ENCODE measurements at places on chromosomes 11 and 22.

GRCh38 chr11:82229341-82229740, 504.3 kb downstream of the FAM181B start:
- DNase-seq: peak; percentile 29

DNA sequence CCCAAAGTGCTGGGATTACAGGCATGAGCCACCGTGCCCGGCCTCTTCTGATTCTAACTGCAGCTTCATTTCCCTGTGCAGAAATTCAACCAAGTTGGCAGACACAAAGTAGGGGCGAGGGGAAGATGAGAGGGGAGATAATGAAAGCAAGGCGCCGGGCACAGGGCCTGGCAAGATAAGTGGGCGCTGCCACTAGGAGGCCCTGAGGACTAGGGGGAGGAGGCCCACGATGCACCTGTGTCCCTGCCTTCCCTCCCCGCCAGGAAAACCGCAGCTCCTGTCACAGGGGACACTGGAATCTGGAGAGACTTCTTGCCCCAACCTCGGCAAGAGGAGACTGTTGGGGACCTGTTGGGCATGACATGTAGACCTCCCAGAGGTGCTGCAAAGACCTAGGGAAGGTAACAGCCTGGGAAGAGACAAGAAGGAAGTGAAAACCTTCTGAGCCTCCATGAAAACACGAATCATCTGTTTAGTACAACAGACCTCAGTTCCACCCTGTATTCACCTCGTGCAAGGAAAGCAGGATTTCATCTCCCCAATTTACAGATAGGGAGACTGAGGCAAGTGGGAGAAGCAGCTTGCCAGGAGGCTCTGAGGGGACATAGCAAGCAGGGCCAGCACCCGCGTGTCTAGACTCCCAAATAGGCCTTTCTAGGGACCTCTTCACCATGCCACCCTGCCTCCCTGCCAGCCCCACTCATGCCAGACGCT, 3.1 kb upstream of the LGALS1 start:
- no peak for DNase-seq

DNA sequence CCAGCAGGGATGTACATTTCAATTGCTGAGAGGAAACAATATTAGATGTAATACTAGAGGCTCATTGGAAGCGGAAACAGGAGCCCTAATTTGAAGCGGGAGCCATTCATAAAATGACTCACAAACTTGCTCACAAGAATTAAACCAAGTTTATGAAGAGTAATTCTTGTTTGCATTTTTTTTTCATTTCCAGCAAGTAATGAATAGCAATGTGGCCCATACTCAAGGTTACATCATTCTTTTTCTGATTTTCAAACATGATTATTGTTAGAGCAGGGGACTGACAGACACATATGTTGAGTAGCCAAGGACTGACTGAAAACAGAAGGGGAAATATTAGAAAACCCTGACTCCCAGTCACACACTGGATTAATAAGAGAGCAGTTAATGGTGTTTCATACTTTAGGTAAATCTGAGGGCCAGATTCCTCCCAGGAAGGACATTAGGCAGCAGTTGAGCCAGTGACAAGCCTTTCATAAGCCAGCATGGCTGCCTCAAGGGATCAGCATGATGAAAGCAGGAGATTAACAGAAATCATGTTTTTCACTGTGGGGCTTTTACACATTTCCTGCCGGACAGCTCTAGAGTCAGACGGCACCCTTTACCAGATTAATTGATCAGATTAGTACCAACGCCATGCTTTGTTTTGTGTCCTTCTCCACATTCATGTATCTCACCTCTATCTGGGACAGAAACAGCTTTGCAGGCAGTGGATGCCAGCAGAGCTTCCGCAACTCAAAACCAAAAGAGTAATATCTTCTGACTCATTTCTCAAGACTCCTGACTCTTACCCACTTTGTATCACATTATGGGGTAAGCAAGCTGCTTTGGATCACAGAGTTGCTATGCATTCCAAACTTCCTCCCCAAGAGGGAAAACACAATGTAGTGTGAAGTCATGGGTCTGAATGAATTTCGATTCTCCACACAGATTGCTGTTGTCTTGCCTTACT, 831.6 kb downstream of the KCNA4 start:
- DNase-seq: no peak

GRCh38 chr22:44179989-44180705, 578 bp upstream of the PARVG start:
- no peak for DNase-seq

- DNase-seq: peak; percentile 54
Observed at GRCh38 chr22:49724893-49725489, 102.7 kb downstream of the BRD1 start.

GRCh38 chr22:24355574-24355973, 71.8 kb upstream of the ADORA2A start:
- DNase-seq: no peak

GRCh38 chr11:16805938-16806337, 67.5 kb downstream of the C11orf58 start:
- no peak for DNase-seq

DNA sequence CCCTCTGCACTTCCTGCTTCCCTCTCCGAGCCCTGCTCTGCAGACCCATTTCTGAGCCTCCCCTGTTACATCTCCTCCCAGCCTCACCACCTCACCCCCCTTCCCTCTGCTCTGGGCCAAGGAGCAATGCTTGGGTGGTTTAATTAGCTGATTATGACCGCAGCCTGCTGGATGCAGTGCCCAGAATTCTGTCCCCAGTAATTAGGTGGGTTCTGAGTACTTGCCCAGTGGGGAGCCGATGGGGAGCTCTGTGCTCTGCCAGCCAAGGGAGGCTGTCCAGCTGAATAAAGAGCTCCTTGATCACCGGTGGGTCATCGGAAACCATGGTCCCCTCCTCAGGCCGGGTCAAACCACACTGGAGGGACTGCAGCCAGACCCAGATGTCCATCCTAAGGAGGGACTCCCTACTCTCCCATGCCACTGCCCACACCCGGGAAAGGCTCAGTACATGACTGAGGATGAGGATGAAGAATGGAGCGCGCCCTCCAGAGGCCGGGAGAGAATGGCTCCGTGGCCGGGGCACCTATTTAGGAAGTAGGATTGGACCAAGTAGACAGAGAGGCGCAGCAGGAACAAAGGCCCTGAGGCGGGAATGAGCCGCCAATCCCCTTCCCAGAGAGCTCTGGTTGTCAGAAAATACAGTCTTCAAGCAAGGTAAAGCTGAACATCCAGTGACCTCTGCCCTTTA, 9.1 kb downstream of the ARRB1 start:
- no peak for DNase-seq

DNA sequence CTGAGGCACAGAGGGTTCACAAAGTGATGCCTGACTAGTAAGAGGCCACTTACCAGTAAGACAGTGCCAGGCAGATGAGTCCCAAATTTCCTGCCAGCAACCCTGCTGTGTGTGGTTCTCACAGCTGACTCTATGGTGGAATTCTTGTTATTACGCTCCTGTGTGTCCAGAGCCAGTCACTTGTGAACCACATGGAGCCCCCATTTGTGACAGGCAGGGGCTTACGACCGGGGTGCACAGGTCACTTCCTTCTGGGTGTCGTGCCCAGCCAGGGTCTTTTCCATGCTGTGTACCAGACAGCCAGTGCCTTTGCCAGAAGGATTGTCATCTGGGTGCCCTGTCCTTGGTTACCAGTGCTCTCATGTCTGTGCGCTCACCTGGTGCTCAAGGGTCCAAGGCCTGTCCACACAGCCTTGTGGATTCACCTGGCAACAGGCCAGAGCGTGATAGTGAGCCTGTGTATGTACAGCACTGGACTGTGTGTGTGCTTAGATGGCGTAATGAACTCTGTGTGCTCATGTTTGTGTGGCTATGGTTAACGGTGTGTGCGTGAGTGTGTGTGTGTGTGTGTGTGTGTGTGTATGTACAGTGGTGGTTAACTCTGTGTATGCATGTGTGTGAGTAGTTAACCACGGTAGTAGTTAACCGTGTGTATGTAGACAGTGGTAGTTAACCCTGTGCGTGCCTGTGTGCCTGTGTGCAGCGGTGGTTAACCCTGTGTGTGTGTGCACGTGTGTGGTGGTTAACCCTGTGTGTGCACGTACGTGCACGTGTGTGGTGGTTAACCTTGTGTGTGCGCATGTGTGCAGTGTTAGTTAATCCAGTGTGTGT, 18.6 kb downstream of the GRAMD4 start:
- DNase-seq: no peak

GRCh38 chr11:125055107-125055715, 7.9 kb upstream of the SLC37A2 start:
- no peak for DNase-seq

DNA sequence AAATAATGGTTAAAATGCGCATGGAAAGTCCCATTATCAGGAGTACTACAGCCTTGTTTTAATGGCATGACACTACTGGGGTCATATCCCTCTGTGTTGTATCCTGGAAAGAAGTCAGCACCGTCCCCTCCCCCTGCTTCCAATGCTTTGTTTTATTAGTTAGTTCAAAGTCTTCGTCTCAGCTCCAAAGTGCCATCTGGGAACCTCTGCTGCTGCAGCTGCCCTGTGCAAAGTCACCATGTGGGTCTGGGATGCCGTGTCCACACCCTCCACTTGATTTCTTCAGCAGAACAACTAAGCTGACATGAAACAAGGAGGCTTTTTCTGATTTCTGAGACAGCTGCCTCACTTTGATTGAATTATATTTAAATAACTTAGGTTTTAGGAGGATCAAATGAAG, 29.5 kb upstream of the NCAM1 start:
- no peak for DNase-seq

GRCh38 chr11:16406226-16406625, 49.9 kb upstream of the SOX6 start:
- no peak for DNase-seq

DNA sequence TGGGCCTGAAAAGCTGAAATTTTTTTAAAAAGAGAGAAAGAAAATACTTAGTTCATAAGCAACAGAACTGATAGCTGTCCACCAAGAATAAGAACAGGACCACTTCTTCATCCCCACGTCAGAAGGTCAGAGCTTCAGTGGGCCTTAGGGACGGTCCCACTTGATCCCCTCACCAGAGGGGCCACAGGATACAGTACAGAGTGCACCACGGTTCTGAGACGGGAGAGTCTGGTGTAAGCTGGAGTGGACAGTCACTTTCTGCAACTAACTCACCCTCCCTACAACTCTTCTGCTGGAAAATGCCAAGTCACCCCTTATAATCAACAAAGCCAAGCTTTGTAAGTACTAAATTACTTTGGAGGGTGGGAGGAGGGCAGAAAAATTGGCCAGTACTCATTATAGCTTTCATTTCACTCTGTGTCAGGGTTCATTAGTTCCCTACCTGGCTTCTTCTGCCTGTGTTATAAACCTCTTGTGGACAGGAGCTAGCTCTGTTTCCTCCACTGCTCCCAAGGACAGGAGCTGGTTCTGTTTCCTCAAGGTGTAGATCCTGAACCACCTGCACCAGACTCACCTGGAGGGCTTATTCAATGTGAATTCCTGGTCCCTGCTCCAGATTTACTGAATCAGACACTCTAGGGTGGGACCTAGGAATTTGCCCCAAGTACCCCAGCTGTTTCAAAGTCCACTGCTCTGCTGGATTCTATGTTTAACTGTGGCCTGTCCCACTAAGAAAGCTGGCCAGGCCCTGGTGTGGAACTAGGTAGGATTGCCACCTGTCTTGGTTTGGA, 39.6 kb downstream of the SCGB1A1 start:
- DNase-seq: peak; percentile 35

DNA sequence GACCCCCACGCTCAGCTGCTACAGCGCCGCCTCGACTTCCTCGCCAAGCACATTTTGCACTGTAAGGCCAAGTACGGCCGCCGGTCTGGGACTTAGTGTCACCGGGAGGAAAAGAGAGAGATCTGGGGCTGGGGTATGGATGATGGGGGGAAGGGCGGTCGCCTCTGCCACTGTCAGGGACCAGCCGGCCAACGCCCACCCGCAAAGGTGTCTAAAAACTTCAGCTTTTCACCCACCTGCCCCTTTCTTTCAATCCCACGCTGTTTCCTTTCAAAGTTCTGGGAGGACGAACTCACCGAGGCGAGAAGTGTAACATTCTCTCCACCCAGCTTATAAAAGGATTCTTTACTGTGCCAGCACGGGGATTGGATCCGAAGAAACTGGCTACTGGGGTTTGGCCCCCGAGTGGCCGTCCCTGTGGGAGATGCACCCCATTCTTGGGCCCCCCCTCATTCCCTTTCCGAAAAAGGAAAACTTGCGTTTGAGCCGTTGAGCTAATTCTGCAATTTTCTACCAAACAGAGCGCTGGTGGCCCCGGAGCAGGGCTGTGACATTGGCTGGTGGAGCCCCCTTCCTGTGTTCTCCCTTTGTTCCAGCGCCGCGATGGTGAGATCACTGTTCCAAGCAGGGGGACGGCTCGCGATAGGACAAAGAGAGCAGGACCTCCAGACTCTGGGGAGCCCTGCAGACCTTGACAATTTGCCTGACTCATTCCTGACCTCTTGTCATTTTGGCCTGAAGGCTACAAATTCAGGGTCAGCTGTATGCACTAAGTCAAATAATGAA, 1.8 kb downstream of the FJX1 start:
- DNase-seq: peak; percentile 57

GRCh38 chr11:103648670-103649400, 387.6 kb upstream of the DDI1 start:
- DNase-seq: no peak

DNA sequence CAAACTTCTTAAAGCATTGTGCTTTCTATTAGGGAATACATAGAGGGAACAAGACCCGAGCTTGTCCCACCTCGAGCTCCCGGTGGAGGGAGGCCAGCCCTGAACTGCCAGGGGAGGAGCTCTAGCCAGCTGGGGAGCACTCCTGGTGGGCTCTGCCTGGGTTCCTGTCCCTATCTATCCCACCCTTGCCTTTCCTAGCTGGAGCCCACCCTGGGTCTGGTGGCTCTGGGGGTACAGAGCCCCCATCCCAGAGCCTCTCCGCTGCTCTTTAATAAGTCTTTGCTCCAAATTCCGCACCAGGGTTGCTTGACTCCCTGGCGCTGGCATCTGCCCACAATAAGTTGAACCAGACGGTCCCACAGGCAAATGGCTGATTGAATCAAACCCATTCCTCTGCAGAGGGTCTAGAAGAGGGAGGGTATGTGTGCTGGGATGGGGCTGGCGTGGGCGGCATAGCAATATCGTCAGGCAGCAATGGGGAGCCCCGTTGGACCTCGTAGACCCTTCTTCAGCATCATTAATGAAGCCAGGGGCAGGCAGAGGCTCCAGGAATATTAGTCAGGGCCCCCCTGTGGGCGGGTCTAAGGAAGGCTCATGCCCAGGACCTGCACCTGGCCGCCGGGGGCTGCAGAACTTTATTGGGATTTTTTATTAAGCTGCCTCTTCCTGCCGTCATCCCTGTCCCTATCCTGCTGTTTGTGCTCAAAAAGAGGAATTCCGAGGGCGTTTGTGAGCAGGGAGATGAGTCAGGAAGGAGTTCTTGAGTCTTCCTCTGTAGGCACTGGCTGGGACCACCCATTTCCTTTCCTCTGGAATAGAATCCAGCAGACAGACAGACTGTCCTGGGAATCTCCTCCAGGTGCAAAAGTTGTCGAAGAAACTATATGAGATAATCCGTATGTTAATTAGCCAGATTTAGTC, 38.5 kb upstream of the RIC3 start:
- DNase-seq: no peak

- DNase-seq: peak; percentile 88
Observed at GRCh38 chr11:76235233-76236091, 29.2 kb upstream of the WNT11 start.

GRCh38 chr22:25582946-25583345, 18.5 kb downstream of the GRK3 start:
- no peak for DNase-seq

GRCh38 chr11:1563149-1563638, 8.9 kb downstream of the DUSP8 start:
- DNase-seq: no peak
